ENCODE measurements at places on chromosomes 7 and 10.

GRCh38 chr10:89662596-89662995, 17.6 kb upstream of the PANK1 start:
- DNase-seq, result no peak

DNA sequence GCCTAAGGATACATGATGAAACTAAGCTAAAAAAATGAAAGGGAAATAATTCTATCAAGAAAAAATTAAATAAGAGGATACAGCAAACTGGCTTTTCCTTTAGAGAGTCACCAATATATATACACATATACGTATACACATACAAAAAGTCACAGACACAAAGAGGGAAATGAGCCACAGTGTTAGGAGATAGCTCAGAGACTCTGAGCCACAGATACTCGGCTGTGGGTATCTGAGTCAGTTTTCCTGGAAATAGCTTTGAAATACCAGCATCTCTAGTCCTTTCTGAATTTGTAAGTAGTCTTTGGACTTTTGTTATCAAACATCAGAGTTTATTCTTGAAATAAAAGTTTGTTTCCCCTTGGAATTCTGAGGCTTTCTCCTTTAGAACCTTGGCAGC, 111.8 kb downstream of the TBXAS1 start:
- DNase-seq, result no peak

GRCh38 chr10:19328582-19328981, 280.0 kb downstream of the MALRD1 start:
- no peak for DNase-seq

- DNase-seq, result no peak
Measured at GRCh38 chr7:13904689-13905088, 84.8 kb downstream of the ETV1 start.

DNA sequence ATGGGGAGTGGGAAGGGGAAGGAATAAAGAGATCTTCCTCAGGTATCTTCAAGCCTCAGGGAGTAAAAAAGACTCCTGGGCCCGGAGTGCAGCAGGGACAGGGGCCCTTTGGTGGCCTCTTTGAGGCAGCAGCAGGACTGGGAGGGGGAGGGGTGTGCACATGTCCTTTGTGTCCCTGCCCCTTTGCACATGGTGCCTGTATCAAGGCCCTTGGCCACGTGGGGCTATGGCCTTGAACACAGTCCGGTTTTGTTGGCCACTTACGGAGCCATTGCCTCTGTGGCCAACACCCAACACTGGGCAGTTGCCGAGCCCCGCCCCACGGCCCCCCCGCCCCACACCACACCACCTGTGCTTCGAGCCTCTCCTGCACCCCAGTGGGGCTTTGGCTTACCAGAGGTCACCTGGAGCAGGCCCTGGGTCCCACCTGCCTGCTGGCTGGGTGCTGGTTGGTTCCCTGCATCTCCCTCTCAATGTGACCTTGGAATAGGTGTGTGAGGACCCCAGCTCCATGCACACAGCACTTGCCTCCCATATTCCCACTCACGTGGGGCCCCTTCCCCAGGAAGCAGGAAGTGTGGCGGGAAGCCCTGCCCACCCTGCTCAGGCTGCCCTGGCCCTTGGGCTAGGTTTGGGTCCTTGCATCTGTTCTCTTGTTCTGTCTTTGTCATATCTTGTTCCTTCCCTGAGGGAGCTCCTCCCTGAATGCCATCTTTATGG, 5.4 kb downstream of the SAP25 start:
- no peak for DNase-seq

DNA sequence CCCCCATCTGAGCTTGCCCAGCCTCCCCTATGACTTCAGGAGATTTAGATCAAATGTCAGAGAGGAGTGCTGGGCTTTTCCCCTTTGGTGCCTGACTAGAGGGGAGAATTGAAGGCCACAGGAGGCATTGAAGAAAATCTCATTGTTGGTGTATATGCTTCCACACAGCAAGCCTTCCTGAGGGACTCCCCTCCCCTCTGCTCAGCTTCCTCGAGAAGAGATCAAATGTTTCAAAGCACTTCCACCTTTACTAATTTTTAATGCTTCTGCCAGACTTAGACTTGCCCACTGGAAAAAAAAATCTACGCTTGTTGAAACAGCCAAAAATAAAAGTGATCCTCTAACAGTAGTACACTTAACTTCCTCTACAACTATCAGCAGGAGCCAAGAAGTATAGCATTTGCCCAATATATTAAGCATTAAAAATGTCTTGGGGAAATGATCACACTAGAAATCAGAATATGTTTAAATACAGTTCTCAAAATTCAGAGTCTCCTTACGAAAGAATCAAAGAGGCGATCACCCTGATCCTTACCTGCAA, 79.3 kb downstream of the FZD1 start:
- no peak for DNase-seq

DNA sequence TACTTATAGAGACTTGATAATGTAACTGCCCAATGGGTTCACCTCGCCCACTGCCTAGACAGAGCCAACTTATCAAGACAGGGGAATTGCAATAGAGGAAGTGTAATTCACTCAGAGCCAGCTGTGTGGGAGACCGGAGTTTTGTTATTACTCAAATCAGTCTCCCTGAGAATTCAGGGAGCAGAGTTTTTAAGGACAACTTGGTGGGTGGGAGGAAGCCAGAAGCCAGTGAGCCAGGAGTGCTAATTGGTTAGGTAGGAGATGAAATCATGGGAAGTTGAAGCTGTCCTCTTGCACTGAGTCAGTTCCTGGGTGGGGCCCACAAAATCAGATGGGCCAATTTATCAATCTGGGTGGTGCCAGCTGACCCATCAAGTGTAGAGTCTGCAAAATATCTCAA, 20.1 kb upstream of the C7orf33 start:
- DNase-seq, result no peak

DNA sequence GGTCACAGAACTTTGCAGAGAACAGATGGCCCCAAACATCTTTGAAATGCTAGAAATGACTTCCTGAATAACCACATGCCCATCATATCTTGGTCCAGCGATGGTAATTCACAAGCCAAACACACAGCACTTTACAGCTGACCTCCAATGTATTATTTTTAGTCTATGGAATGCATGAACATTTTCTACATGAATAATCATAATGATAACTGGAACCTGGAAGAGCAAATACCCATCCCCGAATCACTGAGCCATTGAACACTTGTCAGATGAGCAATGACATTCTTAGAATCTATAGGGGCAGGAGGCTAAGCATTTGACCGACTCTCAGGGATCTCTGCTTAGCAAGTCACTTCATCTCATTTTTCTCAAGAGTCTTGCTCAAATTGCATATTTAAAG, 167.3 kb downstream of the CREB5 start:
- no peak for DNase-seq

GRCh38 chr7:91126762-91127161, 137.5 kb upstream of the FZD1 start:
- DNase-seq, result no peak

DNA sequence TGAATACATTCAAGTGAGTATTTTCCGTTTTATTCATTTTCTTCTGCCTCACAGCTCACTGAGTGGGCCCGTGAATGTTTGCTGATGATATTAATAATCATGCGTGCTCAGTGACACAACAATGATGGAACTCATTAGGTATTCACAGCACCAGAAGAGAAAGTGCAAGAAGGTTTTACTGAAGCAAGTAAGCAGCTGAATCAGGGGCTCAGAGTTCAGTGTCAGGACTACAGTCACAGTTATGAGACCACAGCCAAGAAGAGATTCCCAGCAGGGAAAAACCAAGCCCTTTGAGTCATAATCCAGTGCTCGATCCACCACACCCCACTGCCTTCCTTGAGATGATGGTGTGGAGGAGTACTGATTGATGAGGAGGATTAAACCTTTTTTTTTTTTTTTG, 247.4 kb downstream of the KIAA1217 start:
- no peak for DNase-seq

DNA sequence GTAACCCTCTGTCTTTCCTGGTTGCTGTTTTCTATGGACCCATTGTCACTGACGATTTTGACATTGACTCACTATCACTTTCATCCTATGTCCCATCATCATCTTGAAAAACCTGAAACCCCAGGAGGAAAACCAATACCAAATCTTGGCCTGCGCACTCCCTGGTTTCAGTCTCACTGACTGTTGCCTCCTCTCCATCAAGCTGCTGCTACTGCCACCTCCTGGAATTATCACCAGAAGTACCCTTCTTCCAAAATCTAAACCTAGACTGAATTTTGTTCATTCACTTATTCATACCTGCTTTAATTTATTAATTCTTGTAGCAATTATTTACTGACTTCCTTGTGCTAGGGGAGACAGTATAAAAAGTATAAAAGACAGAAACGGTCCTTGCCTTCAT, 44.5 kb upstream of the ACBD5 start:
- no peak for DNase-seq

DNA sequence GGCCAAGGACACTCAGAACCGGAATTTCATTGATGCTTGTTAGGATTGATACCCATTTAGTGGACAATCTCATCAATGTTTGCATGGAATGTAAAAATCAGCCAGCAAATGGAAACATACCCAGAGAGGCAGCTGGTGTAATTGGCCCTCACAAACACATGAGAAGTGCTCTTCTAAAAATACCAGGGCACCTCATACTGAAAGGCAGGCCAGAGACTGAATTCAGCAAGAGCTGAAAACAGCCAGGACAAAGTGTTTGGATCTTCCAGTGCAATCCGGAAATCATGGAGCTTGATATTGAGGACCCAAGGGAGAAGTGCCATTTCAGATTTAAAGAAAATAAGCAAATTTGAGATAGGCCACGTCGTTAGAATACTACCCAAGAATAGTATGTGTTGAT, 498.6 kb downstream of the GALNT17 start:
- no peak for DNase-seq

DNA sequence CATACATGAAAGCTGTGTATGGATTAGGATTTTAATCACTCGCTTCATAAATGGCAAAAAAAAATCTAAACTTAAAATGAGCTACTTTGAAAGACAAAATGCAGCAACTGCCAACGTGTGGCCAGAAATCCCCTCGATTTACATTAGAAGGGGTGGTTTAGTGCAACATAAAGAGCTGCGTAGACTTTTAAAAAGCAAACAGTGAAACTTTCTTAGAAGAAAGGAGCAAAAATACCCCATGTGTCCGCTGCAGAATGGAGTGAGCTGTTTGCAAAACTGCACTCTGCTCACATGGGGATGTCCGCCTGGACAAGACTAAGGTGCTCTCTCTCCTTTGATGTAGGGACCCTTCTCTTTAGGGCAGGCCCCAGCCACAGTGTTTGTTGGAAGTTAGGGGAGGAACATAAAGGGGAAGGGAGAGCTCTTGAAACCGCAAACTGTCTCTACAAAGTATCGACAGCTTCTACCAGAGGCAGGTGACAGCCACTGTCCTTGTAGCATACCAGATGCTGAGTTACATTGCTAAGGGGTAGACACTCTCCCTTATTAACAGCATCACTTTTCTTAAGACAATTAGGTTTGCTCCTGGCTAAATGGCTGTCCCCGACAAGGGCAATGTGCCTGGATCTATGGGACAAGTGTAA, 528.1 kb downstream of the KCNMA1 start:
- DNase-seq, result no peak

DNA sequence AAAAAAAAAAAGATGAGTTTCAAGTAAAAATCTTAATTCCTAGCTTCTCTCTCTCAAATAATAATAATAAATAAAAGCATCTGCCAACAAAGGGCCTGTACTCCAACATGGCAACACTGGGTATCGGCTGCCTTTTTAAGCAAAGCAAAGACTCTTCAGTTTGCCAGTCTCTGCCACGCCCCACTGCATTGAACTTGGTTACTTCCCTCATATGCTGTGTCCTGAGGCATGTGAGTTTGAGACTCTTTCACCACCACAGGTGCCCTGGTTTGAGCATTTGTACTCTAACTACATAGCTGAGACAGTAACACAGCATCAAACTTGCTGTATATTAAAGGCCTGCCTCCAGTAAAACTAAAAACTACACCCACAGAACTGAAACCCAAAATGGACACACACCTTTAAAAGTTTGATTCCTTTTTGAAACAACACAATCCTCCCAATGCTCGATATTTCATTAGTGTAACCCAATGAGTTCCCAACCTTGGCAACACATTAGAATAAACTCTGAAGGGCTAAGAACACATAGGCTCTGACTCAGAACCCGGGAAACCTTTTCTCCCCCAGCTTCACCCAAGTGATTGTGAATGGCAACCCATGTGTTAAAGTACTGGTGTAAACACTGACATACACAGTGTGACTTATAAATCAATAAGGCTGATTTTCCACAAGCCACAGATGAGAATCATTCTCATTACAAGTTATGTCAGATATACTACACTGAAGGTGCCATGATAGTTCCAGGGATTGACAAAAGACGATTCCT, 12.0 kb downstream of the JAZF1 start:
- no peak for DNase-seq

DNA sequence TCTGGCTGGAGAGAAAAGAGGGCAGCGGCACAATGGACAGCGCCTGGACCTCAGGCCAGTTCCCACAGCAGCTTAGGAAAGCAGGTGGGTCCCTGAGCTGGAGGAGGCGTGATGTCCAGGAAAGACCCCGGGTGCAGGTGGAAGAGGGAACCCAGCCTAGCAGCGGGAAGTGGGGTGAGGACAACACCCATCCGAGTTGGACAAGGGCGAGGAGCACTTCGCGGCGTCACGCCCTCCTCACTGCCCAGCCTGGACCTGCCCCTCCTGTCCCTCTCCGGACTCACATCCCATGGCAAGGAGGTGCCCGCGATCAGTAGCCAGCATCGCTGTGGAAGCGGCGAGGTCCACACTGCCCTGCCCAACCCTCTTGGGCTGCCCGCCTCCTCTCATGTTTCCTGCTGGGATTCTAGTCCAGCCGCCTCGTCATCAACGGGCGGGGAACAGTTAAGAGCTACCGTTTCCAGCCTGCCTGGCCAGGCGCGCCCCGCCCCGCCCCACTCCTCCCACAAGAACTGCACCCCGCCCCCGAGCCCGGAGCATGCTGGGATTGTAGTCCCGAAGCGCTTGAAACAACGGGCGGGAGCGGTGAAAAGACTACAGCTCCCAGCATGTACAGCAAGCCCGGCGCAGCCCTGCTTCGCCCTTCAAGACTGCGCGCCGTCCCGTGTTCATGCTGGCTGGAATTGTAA, 930.6 kb upstream of the ZNF722 start:
- DNase-seq, result no peak

DNA sequence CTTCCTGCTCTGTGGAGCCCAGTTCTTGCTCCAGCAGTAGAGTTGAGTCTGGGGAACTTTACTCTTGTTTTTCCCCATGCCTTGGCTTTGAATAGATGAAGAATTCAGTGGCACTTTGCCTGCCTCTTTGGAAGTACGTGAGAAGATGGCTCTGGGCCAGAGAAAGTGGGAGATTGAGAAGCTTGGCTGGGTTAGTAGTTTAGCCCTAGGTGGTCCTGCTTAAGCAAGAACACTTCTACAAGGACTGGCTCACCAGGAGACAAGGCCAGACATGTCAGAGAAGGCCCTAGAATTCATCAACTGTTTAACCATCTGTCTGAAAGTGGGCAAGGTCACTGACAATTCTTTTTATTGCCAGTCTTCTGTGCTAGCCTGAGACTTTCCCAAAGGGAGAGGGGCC, 410.3 kb downstream of the TYW1 start:
- no peak for DNase-seq

DNA sequence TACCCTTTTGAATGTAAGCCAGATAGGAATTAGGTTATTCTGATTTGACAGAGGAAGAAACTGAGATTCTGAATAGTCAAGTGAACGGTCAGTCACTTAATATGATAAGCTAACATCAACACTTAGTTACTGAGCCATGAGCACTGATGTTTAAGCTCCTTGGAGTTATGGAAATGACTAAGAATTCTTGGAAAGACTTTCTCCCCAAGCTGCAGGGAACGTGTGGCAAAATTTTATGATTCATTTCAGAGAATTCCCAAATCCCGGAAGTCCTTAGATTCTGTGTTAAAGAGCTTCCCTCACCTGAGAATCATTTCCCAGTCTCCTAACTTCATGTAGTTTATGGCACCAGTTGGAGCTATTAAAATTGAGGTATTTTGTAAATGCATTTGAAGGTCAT, 330.9 kb downstream of the XPNPEP1 start:
- DNase-seq, result no peak

GRCh38 chr7:107693396-107693795, 32.8 kb downstream of the SLC26A4 start:
- no peak for DNase-seq

Measured in stimulated activated CD8-positive, alpha-beta memory T cell treated with anti-CD3 and anti-CD28 coated beads, Interleukin-2, amount 100 ng/mL, for 1 hour (primary cell).